ENCODE measurements at places on chromosomes 4 and X. TPM values are rescaled to one million over a fixed set of nuclear protein-coding genes. Genes with fewer than 3 reads are reported as not detected.

- H3K4me3 ChIP-seq: no peak overlapping the region
- H3K36me3 ChIP-seq: no peaks in the 10 kb centered on the region
- H3K27ac ChIP-seq: no peak overlapping the region
- H3K27me3 ChIP-seq: peaks cover 4% of the 10 kb centered on the region
- DNase-seq: no peak
- H3K4me1 ChIP-seq: peaks cover 6% of the 10 kb centered on the region
Measured at GRCh38 chr4:110637408-110638088, 14.7 kb upstream of the PITX2 start.

GRCh38 chrX:65516756-65517155 lies 17.8 kb downstream of the LAS1L start:
- no peaks in the 10 kb centered on the region for H3K4me1 ChIP-seq
- H3K4me3 ChIP-seq: no peak overlapping the region
- DNase-seq: no peak
- no peaks in the 10 kb centered on the region for H3K27me3 ChIP-seq
- H3K27ac ChIP-seq: no peak overlapping the region

DNA sequence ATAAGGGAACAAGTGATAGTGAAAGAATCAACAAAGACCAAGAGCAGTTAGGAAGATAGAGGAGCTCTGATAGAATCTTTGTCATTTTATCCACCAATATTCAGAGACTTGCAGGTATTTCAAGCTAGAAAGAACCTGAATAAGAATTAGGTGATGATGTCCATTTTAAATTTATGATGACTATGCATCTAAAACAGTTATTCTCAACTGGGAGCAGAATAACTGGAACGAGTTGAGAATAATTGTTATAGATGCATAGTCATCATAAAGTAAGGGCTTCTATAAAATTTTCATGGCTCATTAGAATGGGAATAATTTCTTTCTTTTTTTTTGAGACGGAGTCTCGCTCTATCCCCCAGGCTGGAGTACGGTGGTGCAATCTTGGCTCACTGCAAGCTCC lies 5.8 kb downstream of the OCIAD1 start:
- H3K36me3 ChIP-seq: peaks cover 6% of the 10 kb centered on the region
- H3K4me3 ChIP-seq: no peak overlapping the region
- no peaks in the 10 kb centered on the region for H3K27me3 ChIP-seq
- H3K4me1 ChIP-seq: peaks cover 2% of the 10 kb centered on the region
- no peak for DNase-seq

Gene PRKG2
- 82.5 TPM for polyA plus RNA-seq

DNA sequence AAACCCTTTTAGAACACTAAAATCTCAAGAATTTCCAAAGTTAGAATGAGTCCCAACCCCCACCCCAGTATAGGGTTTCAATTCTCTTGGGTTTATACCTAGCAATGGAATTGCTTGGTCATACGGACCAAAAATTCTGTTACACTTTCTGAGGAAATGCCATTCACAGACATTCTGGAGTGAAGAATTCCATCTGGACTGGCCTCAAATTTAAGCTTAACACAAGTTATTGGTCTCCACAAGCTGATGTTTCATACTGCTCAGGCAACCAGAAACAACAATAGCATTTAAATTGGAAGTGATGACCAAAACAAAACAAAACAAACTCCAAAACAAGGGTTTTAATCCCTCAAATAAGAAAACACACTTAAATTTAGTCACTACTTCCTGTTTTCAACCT lies 51.1 kb downstream of the GPC4 start:
- no peaks in the 10 kb centered on the region for H3K4me1 ChIP-seq
- no peak for DNase-seq
- H3K27me3 ChIP-seq: no peaks in the 10 kb centered on the region
- H3K27ac ChIP-seq: no peak overlapping the region
